ENCODE measurements at places on chromosomes 1 and 21.

DNA sequence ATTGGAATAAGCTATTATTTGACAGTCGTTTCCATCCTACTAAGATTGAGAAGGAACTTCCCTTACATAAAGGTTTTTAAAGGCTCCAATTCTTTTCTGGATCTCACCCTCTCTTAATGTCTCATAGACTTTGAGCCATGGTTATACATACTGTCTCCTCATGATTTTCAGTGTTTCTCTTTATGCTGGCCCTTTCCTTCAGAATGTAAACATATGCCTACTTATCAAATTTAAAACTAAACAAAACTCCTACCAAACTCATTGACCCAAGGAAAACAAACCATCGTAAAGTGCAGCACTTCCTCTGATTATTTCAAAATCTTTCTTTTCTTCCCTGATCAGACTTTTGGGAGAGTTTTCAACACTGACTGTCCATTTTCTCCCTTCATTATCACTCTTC, 163.4 kb upstream of the DPYD start:
- no peak for DNase-seq

- DNase-seq: no peak
Measured at GRCh38 chr21:25396135-25396711, 211.1 kb downstream of the MRPL39 start.

- no peak for DNase-seq
Measured at GRCh38 chr21:45175326-45176095, 101.1 kb downstream of the ADARB1 start.

GRCh38 chr21:39531064-39531463, 79.3 kb downstream of the SH3BGR start:
- no peak for DNase-seq

DNA sequence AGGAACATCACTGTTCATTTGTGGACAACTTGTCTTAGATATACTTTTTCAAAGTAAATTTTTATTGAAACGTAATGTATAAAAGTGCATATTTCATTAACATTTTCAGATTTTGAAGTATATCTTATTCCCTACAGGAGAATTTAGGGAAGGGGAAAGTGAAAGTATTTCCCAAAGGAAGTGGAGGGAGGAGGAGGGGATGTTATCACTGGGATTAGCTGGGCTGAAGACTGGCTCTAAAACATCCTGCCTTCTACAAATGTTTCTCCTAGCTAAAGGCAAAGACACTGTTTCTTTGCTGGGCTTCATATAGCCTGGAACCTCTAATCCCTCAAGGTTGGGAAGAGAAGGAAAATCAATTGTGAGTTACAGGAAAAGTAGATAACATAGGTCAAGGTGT, 7.1 kb upstream of the ZNF697 start:
- no peak for DNase-seq

- DNase-seq: no peak
Measured at GRCh38 chr1:22710701-22711049, at the start of gene EPHB2. TSS of gene EPHB2 (plus strand) at chr1:22710839. CDS start at chr1:22710983, 144 bp downstream.

- DNase-seq: no peak
Measured at GRCh38 chr1:118077331-118078045, 107.5 kb downstream of the SPAG17 start.

GRCh38 chr21:31136891-31137290, 98.6 kb upstream of the KRTAP19-8 start:
- peak; percentile 40 for DNase-seq

- no peak for DNase-seq
Measured at GRCh38 chr1:5810553-5811270, 181.5 kb downstream of the NPHP4 start.

GRCh38 chr1:37858931-37859506, 373 bp downstream of the MTF1 start:
- no peak for DNase-seq

GRCh38 chr1:94468708-94469107, 50.5 kb downstream of the ABCD3 start:
- DNase-seq: no peak

- no peak for DNase-seq
Measured at GRCh38 chr1:38860454-38860795, 853 bp upstream of the RRAGC start.

DNA sequence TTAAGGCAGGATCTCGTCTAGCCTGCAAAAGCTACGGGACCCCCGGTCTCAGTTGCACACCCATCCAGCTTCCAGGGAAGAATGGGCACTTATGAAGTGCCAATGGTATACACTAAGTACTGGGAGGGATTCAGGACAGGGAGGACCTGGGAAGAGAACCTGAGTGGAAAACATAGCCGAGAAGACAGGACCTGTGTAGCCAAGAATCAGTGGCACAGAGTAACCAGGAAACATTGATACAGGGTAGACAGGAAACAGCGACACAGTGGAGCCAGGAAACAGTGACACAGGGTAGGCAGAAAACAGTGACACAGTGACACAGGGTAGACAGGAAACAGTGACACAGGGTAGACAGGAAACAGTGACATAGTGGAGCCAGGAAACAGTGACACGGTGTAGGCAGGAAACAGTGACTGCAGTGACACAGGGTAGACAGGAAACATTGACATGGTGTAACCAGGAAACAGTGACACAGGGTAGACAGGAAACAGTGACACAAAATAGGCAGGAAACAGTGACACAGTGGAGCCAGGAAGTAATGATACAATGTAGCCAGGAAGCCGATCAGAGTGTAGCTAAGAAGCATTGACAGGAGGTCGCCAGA, 138.0 kb upstream of the ARHGEF16 start:
- DNase-seq: no peak

GRCh38 chr21:31397939-31398338, 53.9 kb upstream of the TIAM1 start:
- DNase-seq: no peak

GRCh38 chr1:116983112-116983511, 18.4 kb upstream of the CD101 start:
- no peak for DNase-seq

DNA sequence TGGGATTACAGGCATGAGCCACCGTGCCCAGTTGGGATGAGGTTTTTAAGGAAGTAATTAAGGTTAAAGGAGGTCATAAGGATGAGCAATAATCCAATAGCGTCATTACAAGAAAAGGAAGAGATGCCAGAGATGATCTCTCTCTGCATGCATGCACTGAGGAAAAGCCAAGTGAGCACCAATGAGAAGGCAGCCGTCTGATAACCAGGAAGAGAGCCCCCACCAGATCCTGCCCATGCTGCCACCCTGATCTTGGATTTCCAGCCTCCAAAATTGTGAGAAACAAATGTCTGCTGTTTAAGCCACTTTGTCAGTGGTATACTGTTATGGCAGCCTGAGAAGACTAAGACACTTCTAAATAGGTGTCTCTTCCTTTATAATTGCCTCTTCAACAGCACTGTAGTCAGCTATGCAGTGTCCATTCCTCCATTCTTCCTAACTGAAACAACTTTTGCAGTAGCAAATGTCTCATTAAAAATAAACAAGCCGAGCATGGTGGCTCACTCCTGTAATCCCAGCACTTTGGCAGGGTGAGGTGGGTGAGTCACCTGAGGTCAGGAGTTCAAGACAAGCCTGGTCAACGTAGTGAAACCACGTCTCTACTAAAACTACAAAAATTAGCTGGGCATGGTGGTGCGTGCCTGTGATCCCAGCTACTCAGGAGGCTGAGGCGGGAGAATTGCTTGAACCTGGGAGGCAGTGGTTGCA, 216.2 kb upstream of the RUNX1 start:
- no peak for DNase-seq

DNA sequence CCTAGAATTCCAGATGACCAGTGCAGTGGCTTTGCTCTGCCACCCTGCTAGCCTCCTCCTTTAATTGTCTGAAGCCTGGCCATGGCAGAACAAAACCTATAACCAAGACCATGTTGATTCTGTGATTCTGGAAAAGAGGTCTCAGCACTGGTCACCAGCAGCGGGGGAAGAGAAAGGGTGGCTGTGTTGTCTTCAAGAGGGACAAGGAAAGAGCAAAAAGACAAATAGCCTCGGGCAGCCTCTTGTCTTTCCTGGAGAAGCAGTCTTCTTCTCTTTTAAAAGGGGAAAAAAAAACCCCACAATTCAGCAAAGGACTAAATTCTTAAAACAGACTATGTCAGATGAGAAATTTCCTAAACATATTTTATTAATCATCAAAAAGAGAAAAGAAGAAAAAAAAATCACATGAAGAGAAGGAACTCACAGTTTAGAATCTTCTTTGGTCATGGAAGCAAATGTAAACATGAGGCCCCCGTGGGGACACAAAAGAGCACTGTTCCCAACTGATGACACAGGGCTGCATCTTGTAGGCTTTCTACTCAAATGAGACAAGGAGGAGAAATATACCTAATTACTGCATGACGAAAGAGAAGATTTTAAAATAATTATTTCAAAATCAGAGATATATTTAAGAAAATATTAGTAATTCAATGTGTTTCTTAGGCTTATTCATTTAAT, 36.3 kb upstream of the RAP1GAP start:
- no peak for DNase-seq

GRCh38 chr1:36091141-36091540, 2.4 kb downstream of the ADPRS start:
- DNase-seq: no peak

DNA sequence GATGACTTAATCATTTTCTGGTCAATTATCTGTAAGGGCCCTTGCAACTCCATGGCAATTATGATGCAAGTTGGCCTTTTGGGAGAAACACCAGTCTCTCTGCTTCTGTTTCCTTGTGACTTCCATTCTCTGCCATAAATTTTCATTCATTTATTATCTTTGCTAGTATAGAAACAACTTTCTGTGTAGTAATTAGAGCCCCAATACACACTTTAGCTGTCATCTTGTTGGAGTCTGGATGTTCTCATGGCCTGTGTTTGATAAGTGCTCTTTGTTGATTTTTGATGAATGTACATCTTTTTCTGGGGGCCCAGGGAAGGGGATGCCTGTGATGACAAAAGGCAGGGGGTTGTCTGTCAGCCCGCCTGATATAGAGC, 22.4 kb downstream of the PROX1 start:
- no peak for DNase-seq

DNA sequence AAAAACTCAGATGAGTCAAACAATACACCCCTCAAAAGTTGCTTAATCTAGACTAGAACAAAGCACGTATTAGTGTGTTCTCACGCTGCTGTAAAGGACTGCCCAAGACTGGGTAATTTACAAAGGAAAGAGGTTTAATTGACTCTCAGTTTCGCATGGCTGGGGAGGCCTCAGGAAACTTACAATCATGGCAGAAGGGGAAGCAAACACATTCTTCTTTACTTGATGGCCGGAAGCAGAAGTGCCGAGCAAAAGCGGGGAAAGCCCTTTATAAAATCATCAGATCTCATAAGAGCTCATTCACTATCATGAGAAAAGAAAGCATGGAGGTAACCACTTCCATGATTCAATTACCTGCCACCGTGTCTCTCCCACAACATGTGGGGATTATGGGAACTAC, 10.1 kb downstream of the JAM2 start:
- DNase-seq: no peak

Measured in LNCaP clone FGC (cell line).